Mononuclear cell (primary cell): ENCODE measurements at places on chromosomes 2 and 18. TPM values are rescaled to one million over a fixed set of nuclear protein-coding genes. Genes with fewer than 3 reads are reported as not detected.

Gene RAB31
- 47.8 TPM for total RNA-seq

Gene SAG
- total RNA-seq, result 0.21 TPM

Gene SPEG
- total RNA-seq, result 2.4 TPM

Gene SPIRE1
- total RNA-seq, result 5.0 TPM

Gene PDE1A
- total RNA-seq, result not detected

Gene KCMF1
- total RNA-seq, result 78.8 TPM

Gene CARF
- 12.5 TPM for total RNA-seq

Gene IL36RN
- not detected for total RNA-seq

Gene CRYBA2
- not detected for total RNA-seq

Gene TLX2
- 0.10 TPM for total RNA-seq

Gene ITGA4
- 138 TPM for total RNA-seq

Gene UGT1A1
- total RNA-seq, result not detected

Gene CFC1
- total RNA-seq, result not detected

Gene DYSF
- 13.3 TPM for total RNA-seq

Gene HOXD12
- total RNA-seq, result not detected

Gene GPC1
- total RNA-seq, result 0.42 TPM

Gene CCDC93
- total RNA-seq, result 69.5 TPM

Gene SERPINB3
- not detected for total RNA-seq

Gene UGT1A5
- total RNA-seq, result not detected

Gene RBM43
- 13.3 TPM for total RNA-seq

Gene C2orf80
- total RNA-seq, result not detected

Gene EMILIN1
- total RNA-seq, result 0.63 TPM

Gene ECEL1
- total RNA-seq, result not detected

Gene NT5C1B
- not detected for total RNA-seq

Gene STARD7
- 96.8 TPM for total RNA-seq

Gene SERPINB4
- not detected for total RNA-seq

Gene SFXN5
- 8.9 TPM for total RNA-seq

Gene EN1
- not detected for total RNA-seq

Gene LDAH
- 5.2 TPM for total RNA-seq

Gene ZNF385B
- total RNA-seq, result not detected

Gene MYL12B
- 209 TPM for total RNA-seq

Gene PID1
- total RNA-seq, result 8.4 TPM

Gene MROH2A
- total RNA-seq, result not detected

Gene ALMS1
- 30.2 TPM for total RNA-seq

Gene FOXD4L1
- 0.10 TPM for total RNA-seq

Gene CNTNAP5
- not detected for total RNA-seq

Gene CABYR
- 0.84 TPM for total RNA-seq

Gene KYNU
- 35.9 TPM for total RNA-seq

Gene BIN1
- total RNA-seq, result 43.9 TPM

Gene GKN1
- 0.31 TPM for total RNA-seq

Gene COL4A3
- 2.4 TPM for total RNA-seq

Gene ACVR1C
- 4.1 TPM for total RNA-seq

Gene ALLC
- not detected for total RNA-seq

Gene APLF
- total RNA-seq, result 11.2 TPM

Gene ARHGAP25
- total RNA-seq, result 28.2 TPM

Gene DNAJC10
- 47.6 TPM for total RNA-seq

Gene GAREM1
- total RNA-seq, result under 0.01 TPM

Gene CYP26B1
- under 0.01 TPM for total RNA-seq

Gene CCDC121
- 0.84 TPM for total RNA-seq

Gene FAM117B
- 31.1 TPM for total RNA-seq

Gene PRKAG3
- not detected for total RNA-seq

Gene IL36A
- total RNA-seq, result not detected

Gene MATN3
- not detected for total RNA-seq

Gene KIF1A
- total RNA-seq, result not detected

Gene FOXI3
- not detected for total RNA-seq

Gene MYO5B
- total RNA-seq, result under 0.01 TPM

Gene ABCA12
- total RNA-seq, result not detected

Gene KATNAL2
- 0.42 TPM for total RNA-seq

Gene PSMA8
- total RNA-seq, result 0.42 TPM

Gene NEU2
- total RNA-seq, result not detected
